ENCODE measurements at places on chromosomes 6 and 20. TPM values are rescaled to one million over a fixed set of nuclear protein-coding genes. Genes with fewer than 3 reads are reported as not detected.
A peak's percentile ranks its signal among the peaks of the same experiment; 100 is the strongest.

KIAA1586 gene
- polyA plus RNA-seq = 24.4 TPM

GRCh38 chr6:51684038-51684437 lies 403.4 kb downstream of the PKHD1 start:
- no peak for DNase-seq

- DNase-seq = peak; percentile 26
Measured at GRCh38 chr6:7673063-7673536, 52.8 kb upstream of the BMP6 start.

GRCh38 chr6:139536751-139537617 lies 162.5 kb upstream of the CITED2 start:
- no peak for DNase-seq

DNA sequence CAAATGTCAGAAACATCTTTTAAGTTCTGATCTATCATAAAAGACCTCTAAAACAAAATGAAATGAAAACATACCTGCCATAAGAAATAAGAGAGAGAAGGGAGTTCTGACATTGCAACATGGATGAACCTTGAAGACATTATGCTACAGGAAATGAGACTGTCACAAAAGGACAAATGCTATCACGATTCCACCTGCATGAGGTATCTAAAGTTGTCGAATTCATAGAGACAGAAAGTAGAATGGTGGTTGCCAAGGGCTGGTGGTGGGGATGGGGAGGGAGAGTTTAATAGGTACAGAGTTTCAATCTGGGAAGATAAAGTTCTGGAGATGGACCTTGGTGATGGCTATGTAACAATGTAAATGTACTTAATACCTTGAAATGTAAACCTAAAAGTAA lies 3.3 kb downstream of the EZR start:
- no peak for DNase-seq

EIF6 gene
- 149 TPM for polyA plus RNA-seq

DNA sequence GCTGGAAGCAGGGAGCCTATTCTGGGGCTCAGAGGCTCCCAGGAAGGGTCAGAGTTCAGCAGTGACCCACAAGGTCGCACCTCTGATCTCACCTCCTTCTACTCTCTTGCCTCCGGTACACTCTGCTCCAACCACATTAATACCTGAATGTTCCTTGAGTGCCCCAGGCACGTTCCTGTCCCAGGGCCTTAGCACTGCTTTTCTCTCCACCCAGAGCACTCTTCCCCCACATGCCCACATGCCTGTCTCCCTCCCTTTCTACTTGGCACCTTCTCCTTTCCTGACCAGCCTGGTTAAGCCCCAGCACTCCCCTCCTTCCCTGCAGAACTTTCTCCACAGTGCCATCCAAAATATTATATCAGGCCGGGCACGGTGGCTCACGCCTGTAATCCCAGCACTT lies 13.4 kb downstream of the KCNB1 start:
- no peak for DNase-seq

- DNase-seq = no peak
Measured at GRCh38 chr6:149335924-149336608, 18.6 kb downstream of the TAB2 start.

GRCh38 chr6:132020138-132020581 lies 69.0 kb upstream of the CCN2 start:
- DNase-seq = peak; percentile 10

SPDEF gene
- polyA plus RNA-seq = not detected

HAO1 gene
- polyA plus RNA-seq = not detected

GRCh38 chr20:13298692-13299373 lies 77.8 kb downstream of the ISM1 start:
- no peak for DNase-seq

CDH26 gene
- 0.98 TPM for polyA plus RNA-seq

- DNase-seq = no peak
Measured at GRCh38 chr20:1371830-1372539, 20.9 kb downstream of the FKBP1A start.

SMLR1 gene
- 1.9 TPM for polyA plus RNA-seq

Data from right renal cortex interstitium (tissue), 3 donors.